ENCODE measurements at places on chromosomes 4 and X.

- DNase-seq = no peak
Observed at GRCh38 chr4:122703868-122704267, 28.6 kb upstream of the BBS12 start.

DNA sequence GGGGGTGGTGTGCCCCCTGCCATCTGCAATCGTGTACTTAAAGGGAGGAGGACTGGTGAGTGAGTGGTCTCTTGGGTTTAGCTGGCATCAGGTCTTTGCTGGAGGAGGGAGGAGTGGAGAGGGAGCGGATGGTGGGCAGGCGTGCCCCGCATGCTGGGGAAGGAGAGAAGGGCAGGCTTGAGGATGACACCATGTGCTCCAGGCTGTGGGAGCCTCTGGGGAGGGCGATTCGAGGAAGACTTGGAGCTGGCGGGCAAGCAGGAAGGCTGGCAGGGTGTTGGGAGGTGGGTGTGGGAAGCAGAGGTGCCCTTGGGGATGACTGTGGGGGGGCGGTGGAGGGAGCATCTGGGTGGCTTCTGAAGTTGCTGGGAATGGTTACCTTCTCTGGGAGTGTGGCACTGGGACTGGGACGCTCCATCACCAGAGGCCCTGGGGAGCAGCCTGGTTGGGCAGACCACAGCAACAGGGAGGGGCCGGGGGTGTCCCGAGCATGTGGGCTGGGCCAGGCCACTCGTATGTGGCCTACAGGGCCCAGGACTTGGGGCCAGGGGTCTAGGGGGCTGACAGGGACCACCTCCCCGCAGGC is 30.8 kb upstream of the AFAP1 start:
- DNase-seq = no peak

DNA sequence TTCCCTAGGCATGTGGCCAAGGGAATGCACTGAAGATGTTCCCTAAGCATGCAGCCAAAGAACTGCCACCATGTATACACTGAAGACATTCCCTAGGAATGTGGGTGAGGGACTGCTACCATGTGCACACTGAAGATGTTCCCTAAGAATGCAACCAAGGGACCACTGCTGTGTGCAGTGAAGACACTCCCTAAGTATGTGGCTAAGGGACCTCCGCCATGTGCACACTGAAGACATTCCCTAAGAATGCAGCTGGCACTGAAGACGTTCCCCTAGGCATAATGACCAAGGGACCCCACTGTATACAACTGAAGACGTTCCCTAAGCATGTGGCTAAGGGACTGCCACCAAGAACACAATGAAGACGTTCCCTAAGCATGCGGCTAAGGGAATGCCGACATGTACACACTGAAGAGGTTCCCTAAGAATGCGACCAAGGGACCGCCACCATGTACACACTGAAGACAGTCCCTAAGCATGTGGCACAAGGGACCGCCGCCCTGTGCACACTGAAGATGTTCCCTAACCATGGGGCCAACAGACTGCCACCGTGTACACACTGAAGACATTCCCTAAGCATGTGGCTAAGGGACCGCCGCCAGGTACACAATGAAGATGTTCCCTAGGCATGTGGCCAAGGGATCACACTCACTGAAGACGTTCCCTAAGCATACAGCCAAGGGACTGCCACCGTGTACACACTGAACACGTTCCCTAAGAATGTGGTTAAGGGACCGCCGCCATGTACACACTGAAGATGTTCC is 25.6 kb downstream of the DHRSX start:
- no peak for DNase-seq

DNA sequence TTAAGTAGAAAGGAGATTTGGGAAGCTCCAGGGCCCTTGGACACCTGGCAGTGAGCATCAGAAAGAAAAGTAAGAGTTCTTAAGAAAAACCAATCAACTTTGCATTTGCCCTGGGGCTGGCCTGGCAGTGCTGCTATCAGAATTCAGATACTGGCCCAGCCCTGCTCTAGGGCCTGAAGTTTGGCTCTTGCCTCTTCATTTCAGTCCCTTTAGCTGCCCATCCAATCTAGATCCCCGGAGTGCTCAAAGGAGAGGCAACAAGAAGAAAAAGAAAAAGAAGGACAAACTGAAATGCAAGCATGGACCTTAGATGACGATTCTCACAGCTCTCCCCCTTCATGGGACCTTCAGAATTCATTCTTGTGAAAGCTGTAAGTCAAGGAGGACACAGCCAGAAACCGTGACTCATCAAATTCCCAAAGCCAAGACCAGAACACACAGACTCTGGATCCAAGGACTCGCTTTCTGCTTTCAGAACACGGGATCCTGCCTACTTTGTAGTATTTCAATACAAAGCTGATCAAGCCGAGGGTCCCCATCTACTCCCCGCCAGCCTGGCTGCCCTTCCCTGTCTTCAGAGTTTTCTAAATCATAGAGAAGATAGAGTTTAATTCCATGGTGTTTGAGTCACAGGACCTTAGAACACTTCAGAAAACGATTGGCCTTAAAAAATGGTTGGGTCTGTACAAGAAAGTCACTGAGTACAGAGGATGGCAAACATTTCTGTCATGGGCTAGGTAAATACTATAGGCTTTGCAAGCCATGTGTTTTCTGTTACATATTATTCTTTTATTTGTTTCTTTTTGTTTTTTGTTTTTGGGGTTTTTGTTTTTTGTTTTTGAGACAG is 103.7 kb downstream of the RBM47 start:
- DNase-seq = no peak

- no peak for DNase-seq
Observed at GRCh38 chr4:28947374-28947773, 1772.8 kb upstream of the PCDH7 start.

All from left renal cortex interstitium (tissue), 4 donors.